Epithelial cell of alveolus of lung (primary cell): ENCODE measurements at places on chromosomes 4 and X. TPM values are rescaled to one million over a fixed set of nuclear protein-coding genes. Genes with fewer than 3 reads are reported as not detected.

Gene TTC29
- 0.08 and 0.26 TPM in 2 replicates for total RNA-seq

Gene GCNA
- total RNA-seq = 0.26 and 4.2 TPM in 2 replicates

Gene FHIP1A
- 0.08 and 2.6 TPM in 2 replicates for total RNA-seq

Gene EIF2S3
- total RNA-seq = 163 and 201 TPM in 2 replicates

Gene IL2
- not detected in 2 replicates for total RNA-seq

Gene KLKB1
- not detected in 2 replicates for total RNA-seq

Gene UGT2B11
- not detected in 2 replicates for total RNA-seq

Gene SOD3
- total RNA-seq = 2.7 and 4.2 TPM in 2 replicates

Gene GC
- not detected in 2 replicates for total RNA-seq

Gene XK
- total RNA-seq = 0.16 and 0.65 TPM in 2 replicates

Gene PDE5A
- total RNA-seq = 133 and 158 TPM in 2 replicates

Gene MND1
- 3.8 and 5.3 TPM in 2 replicates for total RNA-seq

Gene TCEAL2
- total RNA-seq = not detected in 2 replicates

Gene SRP72
- 44.6 and 63.3 TPM in 2 replicates for total RNA-seq

Gene MAGEA8
- not detected in 2 replicates for total RNA-seq

Gene GPC4
- 2.3 and 3.9 TPM in 2 replicates for total RNA-seq

Gene GAB1
- 12.4 and 12.9 TPM in 2 replicates for total RNA-seq

Gene TBC1D14
- total RNA-seq = 20.8 and 26.4 TPM in 2 replicates

Gene SEC24D
- 54.7 and 114 TPM in 2 replicates for total RNA-seq

Gene FAT1
- total RNA-seq = 190 and 219 TPM in 2 replicates

Gene SPANXN3
- total RNA-seq = not detected in 2 replicates

Gene F8A2
- not detected in 2 replicates for total RNA-seq

Gene RHOXF1
- total RNA-seq = not detected in 2 replicates

Gene HSFX3
- total RNA-seq = not detected in 2 replicates
